Activated CD8-positive, alpha-beta memory T cell treated with anti-CD3 and anti-CD28 coated beads, Interleukin-2, amount 50 U/mL, for 4 hours (primary cell): ENCODE measurements at places on chromosomes 1 and 21.

DNA sequence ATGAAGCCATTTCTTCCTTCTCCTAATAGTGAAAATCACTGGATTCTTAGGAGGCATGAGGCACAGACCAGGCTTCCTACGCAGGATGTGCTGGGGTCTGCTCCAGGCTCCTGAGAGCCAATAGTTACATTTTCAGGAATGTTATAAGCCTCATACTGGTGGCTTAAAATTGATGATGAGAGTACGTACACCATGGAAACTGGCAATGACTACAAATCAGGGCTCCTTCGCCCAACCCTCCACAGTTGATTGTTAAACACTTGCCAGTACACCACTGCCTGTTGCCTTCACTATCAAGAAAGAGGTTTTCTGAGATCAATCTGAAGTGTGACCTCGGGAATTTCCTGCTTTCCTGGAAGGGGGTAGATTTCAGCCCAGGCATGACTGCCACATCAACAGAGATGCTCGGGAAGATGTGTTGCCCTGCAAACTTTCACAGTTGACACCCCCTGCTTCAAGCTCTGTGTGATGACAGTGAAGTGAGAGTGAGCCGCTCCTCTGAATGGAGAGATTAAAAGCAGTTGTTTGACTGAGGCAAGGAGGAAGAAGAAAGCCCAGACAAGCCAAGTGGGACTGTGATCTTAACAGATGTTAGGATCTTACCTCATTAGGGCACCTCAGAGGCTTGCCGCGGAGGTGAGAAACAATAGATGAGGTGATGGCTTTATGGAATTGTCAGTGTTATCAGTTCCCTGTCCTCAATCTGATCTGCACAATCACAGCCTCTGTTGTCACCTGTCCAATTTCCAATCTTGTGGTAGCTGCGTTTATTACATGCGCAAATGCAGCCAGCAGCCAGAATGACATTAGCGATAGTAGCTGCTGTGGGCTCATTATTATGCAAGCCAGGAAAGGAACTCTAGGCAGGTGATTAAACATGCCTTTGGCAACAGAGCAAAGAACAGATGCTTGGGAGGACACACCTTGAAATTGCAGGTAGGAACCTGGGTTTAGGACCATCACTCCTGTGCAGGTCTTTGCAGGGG is 277.3 kb downstream of the KAZN start:
- DNase-seq: no peak

DNA sequence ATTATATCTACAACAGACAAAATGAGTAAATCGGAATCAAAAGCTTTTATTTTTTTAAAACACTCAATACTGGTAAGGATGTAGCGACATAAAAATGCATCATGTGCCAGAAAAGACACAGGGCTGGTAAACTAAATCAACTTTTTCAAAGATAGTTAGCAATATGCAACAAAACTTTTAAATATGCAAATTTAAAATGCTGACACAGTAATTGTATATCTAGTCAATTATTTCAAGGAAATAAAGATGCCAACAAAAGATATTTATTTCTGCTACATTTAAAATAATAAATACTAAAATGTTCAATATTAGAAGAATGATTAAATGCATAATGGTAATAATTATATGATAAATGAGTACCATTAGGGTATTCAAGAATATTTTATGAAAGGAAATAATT is 295.1 kb downstream of the SMYD3 start:
- DNase-seq: no peak

- no peak for DNase-seq
Measured at GRCh38 chr21:26490771-26491170, 82.3 kb downstream of the CYYR1 start.

DNA sequence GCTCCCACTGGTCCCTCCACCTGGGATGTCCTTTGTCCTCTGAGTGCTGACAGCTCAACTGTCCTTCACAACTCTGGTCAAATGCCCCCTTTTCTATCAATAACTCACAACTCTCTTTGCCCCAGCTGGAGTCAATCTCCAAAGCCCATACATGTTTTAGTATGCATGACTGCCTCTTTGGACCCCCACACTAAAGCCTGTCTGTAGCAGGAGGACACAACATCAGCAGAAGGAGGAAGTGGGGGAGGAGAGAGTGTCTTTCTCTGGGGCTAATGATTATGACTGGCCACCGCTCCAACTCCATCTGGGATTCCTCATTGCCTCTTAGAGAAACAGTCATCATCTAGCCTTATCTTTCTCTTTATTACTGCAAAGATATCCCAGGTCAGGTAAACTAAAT is 186.6 kb upstream of the FGGY start:
- DNase-seq: no peak

DNA sequence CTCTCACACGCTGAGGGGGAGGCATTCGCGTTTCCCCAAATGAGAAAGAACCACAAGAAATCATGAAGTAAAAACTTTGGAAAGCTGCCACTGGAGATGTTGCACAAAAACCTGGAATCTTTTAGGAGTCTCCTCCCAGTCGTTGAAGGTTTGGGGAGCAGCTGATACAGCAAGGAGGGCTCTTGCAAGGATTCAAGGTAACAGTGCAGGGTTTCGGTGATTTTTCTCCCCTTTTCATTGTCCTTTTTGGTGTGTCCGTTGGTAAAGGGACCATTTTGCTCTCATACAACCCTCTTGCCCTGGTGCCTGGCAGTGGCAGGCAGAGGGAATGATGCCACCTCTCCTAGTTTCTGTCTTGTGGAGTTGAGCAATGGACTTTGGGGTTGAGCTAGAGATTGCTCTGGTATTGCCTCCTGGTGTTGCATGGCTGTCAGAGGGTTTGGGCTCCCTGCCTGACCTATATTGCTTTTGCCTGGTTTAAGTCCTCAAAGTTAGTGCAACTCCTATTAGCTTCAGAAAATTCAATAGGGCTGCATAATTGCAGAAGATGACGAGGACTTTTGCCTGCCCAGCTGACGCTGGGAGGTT is 872 bp downstream of the BRINP2 start:
- no peak for DNase-seq

GRCh38 chr21:38476385-38476784 is 21.9 kb downstream of the ERG start:
- no peak for DNase-seq

DNA sequence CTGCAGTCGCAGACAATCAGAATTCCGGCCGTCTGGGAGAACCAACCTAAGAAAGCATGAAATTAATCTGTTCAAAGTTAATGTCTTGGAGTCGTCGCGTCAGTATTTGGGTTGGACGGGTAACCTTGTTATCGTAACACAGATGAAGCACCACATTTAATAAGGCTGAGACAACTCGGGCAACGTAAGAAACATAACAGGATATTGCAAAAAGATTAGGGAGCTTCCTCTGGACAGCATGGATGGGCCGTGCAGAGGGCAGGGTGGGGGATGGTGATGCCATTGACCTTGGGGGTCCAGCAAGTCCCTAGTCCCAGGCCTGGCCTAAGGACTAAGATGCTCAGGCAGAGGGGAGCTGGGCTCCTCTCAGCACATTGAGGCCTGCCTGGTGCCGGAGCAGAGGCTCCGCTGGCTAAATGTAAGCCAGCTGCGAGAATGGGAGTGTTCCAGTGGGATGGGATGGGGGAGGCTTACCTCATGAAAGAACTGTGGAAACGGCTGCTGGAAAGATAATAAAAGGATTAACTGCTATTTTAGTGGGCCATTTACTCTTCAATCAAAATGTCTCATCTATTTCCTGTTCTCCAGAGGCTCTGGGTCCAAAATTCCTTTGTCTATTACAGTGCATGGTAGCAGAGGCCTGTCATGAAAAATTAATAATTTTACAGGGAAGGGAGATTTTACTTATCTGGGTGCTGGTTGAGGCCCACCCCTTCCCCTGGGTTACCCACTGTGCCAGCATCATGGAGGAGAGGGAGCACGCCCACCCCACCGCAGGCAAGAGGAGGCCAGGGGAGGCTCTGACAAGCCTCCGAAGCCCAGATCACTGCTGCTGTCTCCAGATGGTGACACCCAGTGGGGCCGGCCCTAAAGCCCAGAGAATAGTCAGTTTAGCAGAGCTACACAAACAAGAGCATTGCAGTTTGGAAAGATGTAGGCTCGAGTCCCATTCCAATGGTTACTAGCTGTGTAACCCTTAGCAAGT is 131.6 kb downstream of the DMRTB1 start:
- DNase-seq: peak; percentile 0

DNA sequence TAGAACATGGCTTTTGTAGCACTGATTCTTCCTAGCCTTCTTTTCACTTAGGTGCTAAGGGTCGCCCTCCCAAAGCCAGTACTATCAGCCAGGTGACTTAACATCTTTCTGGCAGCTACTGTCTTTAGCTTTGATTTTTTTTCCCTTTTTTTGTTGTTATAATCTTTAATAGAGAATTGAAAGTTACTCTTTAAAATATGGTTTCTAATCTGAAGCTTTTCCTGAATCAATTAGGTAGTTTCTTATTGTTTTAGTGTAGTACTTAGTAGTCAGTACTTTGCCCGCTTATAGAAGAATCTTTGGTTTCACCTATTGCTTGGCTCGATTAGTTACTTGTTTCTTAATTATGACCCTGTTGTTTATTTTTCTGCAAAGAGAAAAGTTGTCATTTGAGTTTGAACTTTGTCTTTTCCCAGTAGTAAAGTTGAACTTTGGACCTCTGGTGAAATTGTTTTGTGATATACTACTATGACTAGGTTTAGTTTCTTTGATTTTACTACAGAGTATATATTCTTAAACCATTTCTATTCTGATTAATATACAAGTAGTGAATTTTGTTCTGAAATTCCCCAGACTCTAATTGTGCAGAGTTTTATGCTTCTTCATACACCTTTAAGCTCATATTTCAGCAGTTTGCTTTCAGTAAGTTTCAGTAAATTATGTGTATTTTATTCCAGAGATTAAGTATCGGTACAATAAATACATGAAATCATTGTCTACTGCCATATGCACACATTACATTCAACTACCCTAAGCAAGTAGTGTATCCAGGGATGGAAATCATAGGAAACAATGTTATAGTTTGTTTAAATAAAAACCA is 3.9 kb downstream of the MAGI3 start:
- no peak for DNase-seq

DNA sequence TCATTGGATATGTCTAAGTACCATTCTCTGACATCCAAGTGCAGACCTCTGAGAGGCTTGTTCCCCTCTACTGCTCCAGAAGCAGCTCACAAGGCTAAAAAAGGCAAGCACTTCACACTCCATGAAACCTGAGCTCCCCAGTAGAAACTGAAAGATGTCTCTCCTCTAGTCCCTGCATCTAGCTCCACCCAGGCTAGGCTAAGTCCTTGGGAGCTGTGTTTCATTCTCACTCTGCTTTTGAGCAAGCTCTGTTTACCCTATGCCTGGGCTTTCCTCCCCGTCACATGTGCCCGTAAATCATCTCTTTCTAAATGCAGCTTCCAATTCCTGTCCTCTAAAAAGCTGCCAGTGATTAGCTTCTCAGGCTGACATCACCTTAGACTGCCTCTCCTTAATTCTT is 39.0 kb downstream of the LRRC71 start:
- no peak for DNase-seq

DNA sequence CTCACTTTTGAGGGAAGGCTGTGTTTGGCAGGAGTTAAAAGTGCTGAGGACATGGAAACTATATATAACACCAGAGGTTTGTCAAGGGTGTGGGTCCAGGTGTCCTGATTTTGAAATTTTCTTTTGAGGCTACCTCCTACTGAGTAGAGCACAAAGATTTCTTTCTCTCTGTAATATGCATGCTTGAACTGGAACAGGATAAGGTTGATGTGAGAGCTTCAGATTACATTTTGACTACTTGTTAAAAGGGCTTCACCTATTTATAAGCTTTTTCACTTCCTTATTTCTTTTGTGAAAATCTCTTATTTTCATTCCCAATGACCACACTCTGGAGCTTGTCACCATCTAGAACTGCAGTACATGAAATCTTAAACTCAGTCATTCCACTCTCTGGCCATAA is 59.8 kb upstream of the PLA2G4A start:
- DNase-seq: no peak

- no peak for DNase-seq
Measured at GRCh38 chr1:170284512-170284911, 138.8 kb downstream of the NTMT2 start.

- no peak for DNase-seq
Measured at GRCh38 chr21:45100866-45101265, 26.5 kb downstream of the ADARB1 start.

DNA sequence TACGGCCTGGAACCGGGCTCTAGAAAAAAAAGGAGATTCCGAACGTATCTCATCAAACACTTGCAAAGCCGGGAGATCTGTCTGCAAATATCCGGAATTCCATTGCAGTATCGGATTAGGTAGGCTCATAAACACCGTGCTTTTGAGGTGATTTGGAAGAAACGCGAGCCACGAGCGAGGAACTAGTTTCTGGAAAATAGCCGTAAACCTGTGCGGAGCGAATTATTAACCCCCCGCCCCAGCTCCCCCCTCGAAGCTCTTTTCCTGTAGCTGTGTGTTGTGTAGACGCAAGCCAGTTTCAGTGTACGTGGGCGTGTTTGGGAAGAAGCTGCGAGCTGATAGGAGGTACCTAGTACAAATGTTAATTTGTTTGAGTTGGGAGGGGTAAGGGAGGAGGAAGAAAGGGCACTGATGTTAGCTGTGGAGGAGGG is 1.1 kb downstream of the RALGPS2 start:
- peak; percentile 50 for DNase-seq

DNA sequence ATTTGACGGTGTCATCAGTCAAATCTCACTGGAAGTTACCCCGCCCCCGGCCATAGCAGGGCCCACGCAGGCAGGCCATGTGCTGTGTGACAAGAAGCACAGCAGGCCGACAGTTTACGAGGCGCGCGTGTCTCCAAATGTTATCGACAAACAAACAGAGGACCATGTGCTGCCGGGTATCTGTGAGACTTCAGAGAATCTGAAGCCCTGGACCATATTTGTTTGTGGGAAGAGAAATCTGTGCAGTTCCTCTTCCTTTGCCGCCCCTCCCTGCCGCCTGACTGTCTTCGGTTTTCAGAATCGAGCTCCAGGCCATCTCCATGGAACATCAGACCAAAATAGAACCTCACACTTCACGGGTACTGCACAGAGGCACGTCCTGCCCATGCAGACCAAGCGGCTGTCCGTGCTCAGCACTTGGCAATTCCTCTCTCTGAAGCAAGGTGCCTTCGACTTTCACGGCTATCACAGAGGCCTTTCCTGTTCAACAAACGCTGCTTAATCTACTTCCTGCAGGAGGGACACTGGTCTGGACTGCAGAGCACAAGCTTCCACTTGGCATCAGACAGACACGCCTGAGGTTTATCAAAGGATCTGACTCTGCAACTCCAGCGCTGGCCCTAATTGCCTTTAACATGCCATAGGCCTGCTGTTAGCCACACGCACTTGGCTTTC is 135.7 kb upstream of the KRTAP19-8 start:
- DNase-seq: peak; percentile 20
